ENCODE measurements at places on chromosomes 16 and 17. TPM values are rescaled to one million over a fixed set of nuclear protein-coding genes. Genes with fewer than 3 reads are reported as not detected.
A peak's percentile ranks its signal among the peaks of the same experiment; 100 is the strongest.

DNA sequence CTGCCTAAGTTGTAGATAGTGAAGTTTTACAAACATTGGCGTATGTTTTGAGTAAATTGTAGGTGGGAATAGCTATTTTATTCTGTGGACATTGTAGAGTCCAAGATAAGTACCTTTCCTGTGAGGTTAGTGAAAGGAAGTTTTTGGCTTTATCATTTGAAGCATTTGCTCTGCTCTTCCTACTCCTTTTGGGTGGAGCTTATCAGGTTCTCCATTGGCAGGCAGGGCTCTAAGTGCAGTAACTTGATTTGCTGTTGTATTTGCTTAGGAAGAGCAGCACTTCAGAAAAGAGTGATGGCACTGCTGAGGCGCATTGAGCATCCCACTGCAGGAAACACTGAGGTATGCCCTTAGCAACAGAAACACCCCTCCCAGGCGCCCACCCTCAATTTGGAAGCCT is 70.1 kb downstream of the OMG start:
- no peak for DNase-seq

GRCh38 chr16:2779978-2780898 is 3.2 kb upstream of the ELOB start:
- no peak for DNase-seq

GRCh38 chr16:24773771-24774427 is 44.4 kb downstream of the TNRC6A start:
- no peak for DNase-seq

GRCh38 chr16:28983644-28984043 is 1.2 kb upstream of the LAT start:
- DNase-seq: no peak

DNA sequence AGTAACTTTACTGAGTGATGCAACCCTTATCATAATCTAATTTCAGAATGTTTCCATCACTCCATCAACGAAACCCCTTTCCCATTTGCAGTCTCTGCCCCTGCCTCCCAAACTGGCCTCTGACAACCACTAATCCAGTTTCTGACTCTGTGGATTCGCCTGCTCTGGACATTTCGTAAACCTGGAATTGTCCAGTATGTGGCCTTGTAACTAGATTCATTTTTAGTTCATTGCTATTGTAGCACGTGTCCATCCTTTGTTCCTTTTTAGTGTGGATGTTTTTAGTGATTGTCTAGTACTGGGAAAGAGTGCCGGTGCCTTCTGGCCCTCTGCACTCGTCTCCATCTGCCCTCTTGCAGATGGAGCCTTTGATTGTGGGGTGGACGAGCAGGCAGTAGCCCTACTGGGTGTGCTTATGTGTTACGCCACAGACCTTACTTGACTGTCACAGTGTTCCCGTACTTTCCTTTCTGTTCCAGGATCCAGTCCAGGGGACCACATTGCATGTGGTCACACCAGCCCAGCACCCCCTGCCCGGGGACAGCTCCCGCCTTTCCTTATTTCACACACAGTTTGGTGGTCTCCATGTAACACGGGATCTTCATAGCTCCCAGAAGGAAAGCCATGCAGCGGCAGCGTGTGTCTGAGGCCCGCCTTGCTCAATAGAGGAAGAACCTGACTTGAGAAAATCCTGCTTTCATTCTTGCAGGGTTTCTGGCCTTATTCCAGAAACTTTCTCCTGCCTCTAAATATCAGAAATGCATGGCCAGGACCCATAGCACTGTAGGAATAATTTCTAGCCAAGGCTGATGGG is 8.8 kb downstream of the KIAA0513 start:
- DNase-seq: no peak

GRCh38 chr16:49439676-49440075 is 66.1 kb downstream of the C16orf78 start:
- no peak for DNase-seq

DNA sequence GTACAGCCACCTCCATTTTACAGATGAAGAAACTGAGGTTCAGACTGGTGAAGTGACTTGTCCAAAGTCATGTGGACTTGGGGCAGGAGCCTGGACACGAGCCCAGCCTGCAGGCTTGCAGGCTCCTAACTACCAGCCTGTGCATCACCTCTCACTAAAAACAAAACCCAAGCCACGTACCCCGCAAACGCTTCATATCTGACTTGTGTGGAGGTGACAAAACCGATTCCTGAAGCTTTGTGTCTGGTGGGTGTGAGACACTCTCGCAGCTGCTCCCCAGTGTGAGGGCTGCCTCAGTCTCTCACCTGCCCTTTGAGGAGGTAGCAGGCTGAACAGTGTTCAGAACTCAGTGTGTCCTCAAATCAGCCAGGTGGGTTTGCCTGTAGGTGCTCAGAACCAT is 8.4 kb downstream of the HNF1B start:
- DNase-seq: no peak

DNA sequence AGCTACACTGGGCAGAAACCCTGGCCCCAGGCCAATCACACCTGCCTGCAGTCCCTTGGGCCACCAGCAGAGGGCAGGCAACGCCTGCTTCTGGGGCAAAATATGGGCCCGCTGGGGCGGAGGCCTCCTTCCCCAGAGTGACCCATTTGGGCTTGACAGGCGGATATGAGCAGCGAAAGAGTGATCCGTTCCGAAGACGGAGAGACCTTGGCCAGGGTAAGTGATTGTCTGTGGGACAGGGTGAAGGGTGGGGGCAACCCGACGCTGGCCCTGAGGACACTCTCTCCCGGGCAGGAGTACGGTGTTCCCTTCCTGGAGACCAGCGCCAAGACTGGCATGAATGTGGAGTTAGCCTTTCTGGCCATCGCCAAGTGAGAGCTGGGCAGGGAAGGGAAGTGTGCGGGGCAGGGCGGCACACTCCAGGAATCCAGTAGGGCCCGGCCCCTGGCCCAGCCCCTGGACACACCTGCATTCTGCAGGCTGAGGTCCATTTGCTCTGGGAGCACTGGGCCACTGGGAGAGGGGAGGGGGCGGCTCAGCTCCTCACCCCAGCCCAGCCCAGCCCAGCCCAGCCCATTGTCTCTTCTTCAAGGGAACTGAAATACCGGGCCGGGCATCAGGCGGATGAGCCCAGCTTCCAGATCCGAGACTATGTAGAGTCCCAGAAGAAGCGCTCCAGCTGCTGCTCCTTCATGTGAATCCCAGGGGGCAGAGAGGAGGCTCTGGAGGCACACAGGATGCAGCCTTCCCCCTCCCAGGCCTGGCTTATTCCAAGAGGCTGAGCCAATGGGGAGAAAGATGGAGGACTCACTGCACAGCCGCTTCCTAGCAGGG is 3.5 kb upstream of the NHERF1 start:
- peak; percentile 84 for DNase-seq

DNA sequence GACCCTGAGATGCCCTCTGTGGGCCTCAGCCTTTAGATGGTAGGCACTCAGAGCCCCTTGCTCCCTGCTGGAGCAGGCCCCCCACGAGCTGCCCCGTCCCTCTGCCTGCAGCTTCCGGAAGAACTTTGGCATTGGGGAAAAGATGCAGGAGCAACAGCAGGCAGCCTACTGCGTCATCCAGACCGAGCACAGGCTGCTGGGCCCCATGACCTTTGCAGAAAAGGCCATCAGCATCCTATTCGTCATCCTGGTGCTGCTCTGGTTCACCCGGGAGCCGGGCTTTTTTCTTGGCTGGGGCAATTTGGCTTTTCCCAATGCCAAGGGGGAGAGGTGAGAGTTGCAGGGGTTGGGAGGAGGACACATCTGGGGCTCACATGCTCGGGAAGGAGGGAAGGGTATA is 12.7 kb upstream of the FOXN1 start:
- DNase-seq: no peak

DNA sequence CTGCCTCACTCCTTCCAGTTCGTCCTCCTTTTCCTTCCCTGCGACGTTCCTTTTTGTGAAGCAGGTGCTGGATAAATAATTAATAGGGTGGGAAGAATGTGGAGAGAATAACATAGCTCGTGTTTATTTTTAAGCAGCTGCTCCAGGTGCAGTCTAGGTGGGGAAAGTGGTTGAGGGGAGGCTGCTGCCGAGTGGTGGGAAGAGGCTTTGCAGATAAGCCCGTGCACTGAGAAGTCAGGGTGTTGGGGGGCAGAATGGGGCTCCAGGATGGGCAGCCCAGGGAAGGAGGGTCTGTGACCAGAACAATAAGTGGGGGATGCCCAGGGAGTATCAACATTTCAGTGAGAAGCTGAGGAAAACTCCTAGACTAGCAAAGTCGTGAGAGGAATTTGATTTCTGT is 300.5 kb downstream of the CPPED1 start:
- no peak for DNase-seq

DNA sequence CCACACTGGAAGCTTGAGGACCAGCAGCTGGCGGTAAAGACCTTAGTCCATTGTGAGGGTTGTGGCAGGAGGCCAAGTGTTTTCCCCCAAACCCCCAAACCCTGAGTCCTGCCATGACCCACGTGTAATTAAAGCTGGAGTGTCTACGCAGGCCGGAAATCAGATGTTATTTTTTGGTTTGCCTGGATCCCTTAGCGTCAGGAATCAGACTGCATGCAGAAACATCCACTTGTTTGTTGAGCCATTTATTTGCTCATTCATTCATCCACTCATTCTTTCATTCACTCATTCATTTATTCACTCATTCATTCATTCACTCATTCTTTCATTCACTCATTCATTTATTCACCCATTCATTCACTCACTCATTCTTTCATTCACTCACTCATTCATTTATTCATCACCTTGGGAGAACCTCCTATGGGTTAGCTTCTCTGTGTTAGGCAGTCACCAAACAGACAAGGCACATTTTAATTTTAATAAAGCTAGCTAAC is 313.1 kb downstream of the MAF start:
- no peak for DNase-seq

DNA sequence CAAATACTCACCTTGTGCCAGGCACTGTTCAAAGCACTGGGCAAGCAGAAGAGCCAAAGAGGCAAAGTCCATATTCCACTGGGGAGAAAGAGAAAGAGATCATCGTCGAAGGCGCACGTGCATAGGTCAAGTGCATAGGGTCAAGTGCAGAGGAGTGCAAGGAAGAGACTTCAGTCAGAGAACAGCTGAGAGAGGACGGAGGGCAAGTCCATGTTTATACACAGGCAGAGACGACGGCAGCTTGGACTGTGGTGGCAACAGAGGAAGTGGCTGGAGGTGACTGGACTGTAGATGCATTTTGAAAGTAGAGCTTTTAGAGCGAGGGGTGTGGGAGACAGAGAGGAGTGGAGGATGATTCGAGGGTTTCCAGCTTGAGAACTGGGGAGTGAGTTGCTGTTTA is 74.7 kb upstream of the SDK2 start:
- DNase-seq: no peak

- DNase-seq: no peak
Observed at GRCh38 chr16:84992717-84993075, 18.6 kb downstream of the ZDHHC7 start.

DNA sequence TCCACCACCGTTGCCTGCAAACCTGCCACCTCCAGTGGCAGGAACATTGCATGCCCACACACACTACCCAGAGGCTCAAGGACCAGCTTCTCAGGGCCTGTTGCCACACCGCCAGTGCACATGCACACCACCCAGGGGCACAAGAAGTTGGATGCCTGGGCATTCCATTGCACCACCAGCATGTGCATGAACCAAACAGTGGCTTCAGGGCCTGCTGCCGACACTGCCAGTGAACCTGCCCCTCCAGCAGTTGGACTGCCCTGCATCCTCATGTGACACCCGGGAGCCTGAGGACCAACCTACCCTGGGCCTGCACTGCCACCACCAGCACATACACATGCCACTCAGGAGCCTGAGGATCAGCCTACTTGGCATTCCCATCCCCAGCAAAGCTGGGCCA is 303.7 kb downstream of the KCNJ2 start:
- no peak for DNase-seq

- no peak for DNase-seq
Observed at GRCh38 chr17:69223809-69224208, 4.8 kb downstream of the ABCA10 start.

DNA sequence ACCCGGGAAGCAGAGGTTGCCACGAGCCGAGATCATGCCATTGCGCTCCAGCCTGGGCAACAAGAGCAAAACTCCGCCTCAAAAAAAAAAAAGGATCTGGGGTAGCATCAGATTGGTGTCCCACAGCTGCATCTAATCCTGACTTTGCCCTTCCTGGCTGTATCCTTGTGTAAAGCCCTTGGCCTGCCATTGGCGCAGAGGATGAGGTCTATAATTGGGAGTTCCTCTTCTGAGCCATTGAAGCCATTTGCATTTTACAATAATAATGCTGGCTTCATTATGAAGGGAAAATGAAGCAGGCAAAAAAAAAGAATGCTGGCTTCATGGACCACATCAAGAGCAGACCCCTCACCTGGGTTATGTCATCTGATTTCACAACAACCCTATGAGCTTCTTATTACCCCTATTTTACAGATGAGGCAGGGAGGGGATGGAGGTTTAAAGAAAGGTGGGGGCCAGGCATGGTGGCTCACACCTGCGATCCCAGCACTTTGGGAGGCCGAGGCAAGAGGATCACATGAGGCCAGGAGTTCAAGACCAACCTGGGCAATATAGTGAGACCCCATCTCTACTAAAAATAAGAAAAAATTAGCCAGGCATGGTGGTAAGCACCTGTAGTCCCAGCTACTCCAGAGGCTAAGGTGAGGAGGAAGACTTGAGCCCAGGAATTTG is 1.2 kb upstream of the LITAFD start:
- DNase-seq: no peak

GRCh38 chr16:58727028-58727781 is 6.9 kb downstream of the GOT2 start:
- DNase-seq: no peak

DNA sequence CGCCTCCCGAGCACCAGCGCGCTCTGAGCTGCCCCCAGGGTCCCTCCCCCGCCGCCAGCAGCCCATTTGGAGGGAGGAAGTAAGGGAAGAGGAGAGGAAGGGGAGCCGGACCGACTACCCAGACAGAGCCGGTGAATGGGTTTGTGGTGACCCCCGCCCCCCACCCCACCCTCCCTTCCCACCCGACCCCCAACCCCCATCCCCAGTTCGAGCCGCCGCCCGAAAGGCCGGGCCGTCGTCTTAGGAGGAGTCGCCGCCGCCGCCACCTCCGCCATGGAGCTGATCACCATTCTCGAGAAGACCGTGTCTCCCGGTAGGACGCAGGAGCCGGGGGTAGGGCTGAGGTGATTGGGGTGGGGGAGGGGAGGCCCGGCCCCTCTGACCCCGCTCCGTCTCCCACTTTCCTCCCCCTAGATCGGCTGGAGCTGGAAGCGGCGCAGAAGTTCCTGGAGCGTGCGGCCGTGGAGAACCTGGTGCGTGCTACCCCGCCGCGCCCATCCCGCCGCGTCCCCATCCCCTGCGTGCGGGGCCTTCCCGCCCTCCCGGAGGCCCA is 329 bp downstream of the KPNB1 start:
- DNase-seq: no peak

Gene PRSS36
- 0.74 TPM for total RNA-seq

Gene CCL23
- not detected for total RNA-seq

Gene RND2
- not detected for total RNA-seq

Gene ELMO3
- total RNA-seq: 4.5 TPM

Gene CCL8
- not detected for total RNA-seq

Gene MTHFSD
- 20.7 TPM for total RNA-seq

Gene LRRC37B
- 11.3 TPM for total RNA-seq

Gene FOXJ1
- 7.5 TPM for total RNA-seq

Gene RMI2
- 56.1 TPM for total RNA-seq
